Myocyte (in vitro differentiated cells): ENCODE measurements at places on chromosomes 12 and 14. TPM values are rescaled to one million over a fixed set of nuclear protein-coding genes. Genes with fewer than 3 reads are reported as not detected.

CD163L1 gene
- total RNA-seq: 5.7 and 11.2 TPM in 2 replicates

MANSC4 gene
- not detected in 2 replicates for total RNA-seq

MCRS1 gene
- 72.1 and 98.1 TPM in 2 replicates for total RNA-seq

POTEG gene
- not detected in 2 replicates for total RNA-seq

ATL1 gene
- total RNA-seq: 5.0 and 7.4 TPM in 2 replicates

DTX3 gene
- 22.1 and 22.5 TPM in 2 replicates for total RNA-seq

AQP6 gene
- 0.05 TPM in 1 of 2 replicates, not detected in the other for total RNA-seq

TMEM121 gene
- total RNA-seq: 3.9 and 5.3 TPM in 2 replicates

KRT71 gene
- not detected in 2 replicates for total RNA-seq

TAS2R19 gene
- total RNA-seq: 1.7 and 2.0 TPM in 2 replicates

RAD51B gene
- total RNA-seq: 7.2 and 70.0 TPM in 2 replicates

NELL2 gene
- 0.05 TPM in 1 of 2 replicates, not detected in the other for total RNA-seq

PTPRR gene
- 12.7 and 15.5 TPM in 2 replicates for total RNA-seq

GPR65 gene
- 0.05 TPM in 1 of 2 replicates, not detected in the other for total RNA-seq

ENDOU gene
- not detected in 2 replicates for total RNA-seq

DBX2 gene
- total RNA-seq: not detected in 2 replicates

DDN gene
- 3.4 and 12.3 TPM in 2 replicates for total RNA-seq

ADAM21 gene
- total RNA-seq: 0.67 and 1.3 TPM in 2 replicates

TSPAN19 gene
- not detected in 2 replicates for total RNA-seq

TOMM20L gene
- total RNA-seq: not detected in 2 replicates

RNF41 gene
- 90.4 and 121 TPM in 2 replicates for total RNA-seq

DENR gene
- 45.5 and 60.7 TPM in 2 replicates for total RNA-seq

CCDC196 gene
- not detected in 2 replicates for total RNA-seq

GLIPR1L2 gene
- 0.21 and 0.91 TPM in 2 replicates for total RNA-seq

AMDHD1 gene
- 0.16 TPM in 1 of 2 replicates, not detected in the other for total RNA-seq

RTL1 gene
- total RNA-seq: not detected in 2 replicates

ALDH2 gene
- 2.7 and 3.2 TPM in 2 replicates for total RNA-seq

ATP6V1D gene
- total RNA-seq: 130 and 183 TPM in 2 replicates

KRT78 gene
- total RNA-seq: not detected in 2 replicates

BCL2L2 gene
- 19.4 and 22.0 TPM in 2 replicates for total RNA-seq

PRKD1 gene
- total RNA-seq: 11.3 and 16.0 TPM in 2 replicates

PPP1R13B gene
- 1.2 and 2.1 TPM in 2 replicates for total RNA-seq
